Islet precursor cell (in vitro differentiated cells): ENCODE measurements at places on chromosomes 6 and 20.

GRCh38 chr20:5297280-5298004 is 19.3 kb downstream of the PROKR2 start:
- no peak for DNase-seq

DNA sequence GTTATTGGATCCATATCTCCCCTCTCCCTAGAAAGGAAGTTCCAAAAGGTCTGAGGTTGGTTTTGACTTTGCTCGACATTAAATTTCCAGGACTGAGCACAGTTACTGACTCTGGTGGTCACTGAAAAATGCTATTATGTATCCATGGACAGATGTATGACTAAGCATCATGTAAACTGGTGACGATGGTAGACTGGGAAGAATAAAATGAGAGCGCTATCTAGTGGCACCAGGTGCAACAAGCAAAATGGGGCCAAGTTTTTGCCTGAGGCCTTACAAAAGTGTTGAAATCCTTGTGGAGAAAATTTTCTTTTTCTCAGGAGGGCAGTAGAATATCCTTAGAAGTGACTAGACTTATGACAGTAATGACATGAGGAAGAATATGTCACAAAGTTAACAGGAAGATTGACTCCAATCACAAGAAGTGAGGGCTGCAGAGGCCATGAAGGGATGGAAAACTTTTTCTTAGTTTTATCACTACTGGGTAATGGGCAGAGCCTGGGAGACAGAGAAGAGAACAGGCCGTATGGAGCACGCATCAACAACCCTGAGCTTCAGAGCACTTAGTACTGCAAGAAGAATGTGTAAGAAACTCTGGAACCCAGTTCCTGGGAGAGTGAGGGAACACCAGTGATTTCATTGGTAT is 88.9 kb upstream of the ELOVL5 start:
- peak; percentile 62 for DNase-seq

- DNase-seq = peak; percentile 24
Observed at GRCh38 chr20:20286061-20286460, 81.8 kb upstream of the INSM1 start.

GRCh38 chr6:89987140-89987539 is 92.9 kb downstream of the GJA10 start:
- DNase-seq = no peak

DNA sequence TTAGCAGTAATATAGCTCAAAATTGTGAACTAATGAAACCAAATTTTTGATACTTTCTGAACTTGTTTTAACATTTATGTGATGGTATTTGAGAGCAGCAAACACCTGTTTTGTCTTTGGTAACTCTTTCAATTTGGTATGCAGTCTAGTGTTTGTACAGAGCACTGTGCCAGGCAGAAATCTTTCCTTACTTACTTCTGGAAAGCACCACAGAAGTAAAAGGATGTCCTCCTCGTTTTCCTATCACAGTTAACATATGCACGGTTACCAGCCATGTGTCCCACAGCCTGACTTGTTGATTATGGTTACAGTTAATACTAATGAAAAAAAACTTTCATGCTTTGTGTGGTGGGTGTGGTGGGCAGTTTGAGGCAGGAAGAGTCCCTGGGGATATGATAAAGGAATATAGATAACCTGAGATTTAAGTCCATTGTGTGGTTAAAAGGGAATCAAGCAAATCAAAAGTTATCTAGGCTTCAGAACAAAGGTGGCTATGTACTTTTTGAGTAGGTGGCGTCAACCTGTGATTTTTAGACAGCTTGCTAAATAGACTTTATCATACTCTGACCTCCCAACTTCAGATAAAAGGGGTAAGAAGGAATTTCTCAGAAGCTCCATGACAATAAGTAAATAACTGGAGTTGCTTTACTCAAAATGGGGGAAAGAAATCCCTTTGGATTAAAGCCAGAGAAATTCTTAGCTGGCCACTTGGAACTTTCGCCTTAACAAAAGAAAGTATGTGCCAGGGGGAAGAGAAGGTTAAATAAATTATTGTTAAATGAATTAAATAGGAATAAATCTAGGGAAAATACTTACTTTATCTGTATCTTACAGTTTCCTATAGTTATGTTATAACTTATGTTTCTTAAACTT is 20.1 kb upstream of the COL10A1 start:
- no peak for DNase-seq

GRCh38 chr20:40773376-40773775 is 84.3 kb upstream of the MAFB start:
- peak; percentile 30 for DNase-seq

GRCh38 chr20:1538655-1539054 is 18.9 kb downstream of the SIRPD start:
- no peak for DNase-seq

GRCh38 chr20:48682529-48683363 is 145.1 kb downstream of the PREX1 start:
- DNase-seq = no peak

- no peak for DNase-seq
Observed at GRCh38 chr20:23513164-23513563, 22.2 kb downstream of the CST8 start.

GRCh38 chr20:46547995-46548394 is 2.5 kb downstream of the OCSTAMP start:
- DNase-seq = no peak

- no peak for DNase-seq
Observed at GRCh38 chr20:2342243-2342642, 38.5 kb upstream of the TGM6 start.

DNA sequence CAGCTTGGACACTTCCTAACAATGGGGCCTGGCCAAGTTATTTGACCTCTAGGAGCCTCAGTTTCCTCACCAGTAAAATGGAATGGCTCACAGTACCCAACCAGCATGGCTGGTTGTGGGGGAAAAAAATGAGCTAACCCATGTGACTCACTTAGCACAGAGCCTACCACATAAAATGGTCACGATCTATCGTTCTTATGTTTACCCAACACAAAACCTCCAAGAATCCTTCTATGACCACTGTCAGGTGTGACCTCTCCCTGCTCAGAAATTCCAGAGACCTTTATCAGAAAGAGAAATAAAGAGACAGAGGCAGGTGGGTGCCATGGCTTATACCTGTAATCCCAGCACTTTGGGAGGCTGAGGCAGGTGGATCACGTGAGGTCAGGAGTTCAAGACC is 39.4 kb downstream of the BPIFB1 start:
- DNase-seq = no peak

- DNase-seq = no peak
Observed at GRCh38 chr20:33896509-33896908, 85.4 kb downstream of the CHMP4B start.

DNA sequence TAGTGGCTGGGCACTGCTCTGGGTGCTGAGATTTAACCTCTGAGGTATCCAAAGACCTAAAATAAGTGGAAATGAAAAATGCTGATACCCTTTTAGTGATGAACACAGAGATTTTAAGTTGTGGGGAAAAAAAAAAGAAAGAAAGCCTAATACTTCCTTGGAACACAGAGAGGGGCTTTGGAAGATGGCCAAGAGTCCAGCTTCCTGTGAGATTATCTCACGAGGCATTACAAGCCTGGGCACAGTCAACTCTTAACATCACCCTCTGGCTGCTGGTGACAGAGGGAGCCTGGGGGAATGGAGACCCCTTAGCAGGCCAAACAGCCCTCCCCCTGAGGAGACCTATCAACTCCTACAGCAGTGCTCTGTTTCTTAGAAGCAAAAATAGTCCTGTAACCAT is 19.7 kb downstream of the BTN2A1 start:
- no peak for DNase-seq

- DNase-seq = peak; percentile 92
Observed at GRCh38 chr6:107972413-107973096, 14.5 kb upstream of the SEC63 start.

GRCh38 chr6:151475653-151476523 is 17.9 kb upstream of the CCDC170 start:
- DNase-seq = peak; percentile 54

- no peak for DNase-seq
Observed at GRCh38 chr6:139591075-139591865, 216.8 kb upstream of the CITED2 start.

- DNase-seq = no peak
Observed at GRCh38 chr6:23952245-23952644, 173.8 kb upstream of the NRSN1 start.

DNA sequence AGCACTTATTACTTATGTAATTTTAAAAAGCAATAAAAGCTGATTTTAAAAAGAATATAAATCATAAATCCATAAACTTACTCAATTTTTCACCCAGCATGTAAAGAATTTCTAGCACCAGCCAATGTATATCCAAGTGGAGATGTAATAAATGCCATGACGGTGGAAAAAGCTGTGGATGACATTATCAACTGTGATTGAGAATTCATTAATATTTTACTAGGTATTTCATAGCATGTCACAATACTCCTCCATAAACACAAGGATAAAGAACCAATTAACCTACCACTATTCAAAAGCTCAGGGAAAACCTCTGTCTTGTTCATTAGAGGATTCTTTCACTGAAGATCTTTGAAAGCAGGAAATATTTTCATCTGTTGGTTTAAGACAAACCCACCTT is 13.2 kb downstream of the MMS22L start:
- no peak for DNase-seq

GRCh38 chr6:116108836-116109235 is 8.2 kb downstream of the NT5DC1 start:
- no peak for DNase-seq

GRCh38 chr20:43658069-43658722 is 8.7 kb upstream of the MYBL2 start:
- peak; percentile 70 for DNase-seq

DNA sequence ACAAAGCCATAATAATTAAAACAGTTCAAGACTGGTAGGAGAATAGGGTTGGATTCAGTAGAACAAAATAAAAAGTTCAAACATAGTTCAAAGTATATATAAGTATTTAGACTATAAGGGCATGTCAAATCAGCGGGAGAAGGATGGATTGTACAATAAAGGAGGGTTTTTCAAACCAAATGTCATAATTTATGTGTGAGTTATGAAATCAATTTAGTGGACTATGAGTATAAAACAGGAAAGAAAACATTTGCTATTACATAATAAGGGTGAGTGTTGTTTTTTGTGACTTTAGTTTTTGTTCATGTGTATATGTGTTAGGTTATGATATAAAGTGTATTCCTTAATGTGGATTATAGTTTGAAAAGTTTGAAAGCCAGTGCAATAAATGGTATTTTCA is 10.6 kb downstream of the ORC3 start:
- no peak for DNase-seq

- no peak for DNase-seq
Observed at GRCh38 chr20:34876406-34877282, at the start of gene ACSS2. Gene ACSS2, plus strand, starts transcription at chr20:34876612. Its CDS starts 34 bp downstream, at chr20:34876646.

GRCh38 chr6:136945711-136946121 is 23.6 kb downstream of the SLC35D3 start:
- no peak for DNase-seq

DNA sequence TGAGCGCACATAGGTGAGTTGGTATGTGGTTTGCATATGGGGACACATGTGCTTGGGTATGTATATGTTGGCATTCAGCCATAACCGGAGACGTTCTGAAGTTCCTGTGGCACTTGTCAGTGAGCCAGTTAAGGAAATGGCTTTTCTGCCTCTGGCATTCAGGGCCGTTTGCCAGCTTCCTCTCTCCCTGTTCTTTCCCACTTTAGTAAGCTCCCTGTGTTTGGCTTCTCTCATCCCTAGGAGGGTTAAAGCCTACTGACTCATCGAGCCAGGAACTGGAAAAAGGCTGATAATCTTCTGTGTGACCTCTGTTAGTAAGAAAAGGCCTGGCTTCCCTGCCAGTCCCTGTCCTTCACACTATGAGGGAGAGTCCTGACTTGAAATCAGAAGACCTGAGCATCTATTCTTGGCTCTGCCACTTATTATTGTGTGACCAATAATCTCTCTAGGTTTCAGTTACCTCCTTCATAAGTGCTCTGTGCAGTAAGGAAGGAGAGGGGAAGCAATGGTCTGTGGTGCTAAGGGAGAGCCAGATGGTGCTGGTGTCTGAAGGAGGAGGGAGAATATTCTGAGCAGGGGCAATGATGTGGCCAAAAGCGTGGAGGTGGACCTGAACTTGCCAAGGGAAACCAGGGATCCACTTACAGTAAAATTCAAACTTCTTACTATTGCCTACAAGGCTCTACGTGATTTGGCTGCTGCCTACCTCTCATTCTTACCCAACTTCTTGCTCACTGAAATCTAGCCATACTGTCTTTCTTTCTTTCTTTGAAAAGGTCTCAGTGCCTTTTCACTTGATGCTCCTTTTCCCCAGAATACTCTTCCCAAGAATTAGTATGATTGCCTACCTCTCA is 31.4 kb downstream of the ACSS2 start:
- peak; percentile 78 for DNase-seq

GRCh38 chr6:110965629-110966229 is 7.2 kb downstream of the GTF3C6 start:
- no peak for DNase-seq

DNA sequence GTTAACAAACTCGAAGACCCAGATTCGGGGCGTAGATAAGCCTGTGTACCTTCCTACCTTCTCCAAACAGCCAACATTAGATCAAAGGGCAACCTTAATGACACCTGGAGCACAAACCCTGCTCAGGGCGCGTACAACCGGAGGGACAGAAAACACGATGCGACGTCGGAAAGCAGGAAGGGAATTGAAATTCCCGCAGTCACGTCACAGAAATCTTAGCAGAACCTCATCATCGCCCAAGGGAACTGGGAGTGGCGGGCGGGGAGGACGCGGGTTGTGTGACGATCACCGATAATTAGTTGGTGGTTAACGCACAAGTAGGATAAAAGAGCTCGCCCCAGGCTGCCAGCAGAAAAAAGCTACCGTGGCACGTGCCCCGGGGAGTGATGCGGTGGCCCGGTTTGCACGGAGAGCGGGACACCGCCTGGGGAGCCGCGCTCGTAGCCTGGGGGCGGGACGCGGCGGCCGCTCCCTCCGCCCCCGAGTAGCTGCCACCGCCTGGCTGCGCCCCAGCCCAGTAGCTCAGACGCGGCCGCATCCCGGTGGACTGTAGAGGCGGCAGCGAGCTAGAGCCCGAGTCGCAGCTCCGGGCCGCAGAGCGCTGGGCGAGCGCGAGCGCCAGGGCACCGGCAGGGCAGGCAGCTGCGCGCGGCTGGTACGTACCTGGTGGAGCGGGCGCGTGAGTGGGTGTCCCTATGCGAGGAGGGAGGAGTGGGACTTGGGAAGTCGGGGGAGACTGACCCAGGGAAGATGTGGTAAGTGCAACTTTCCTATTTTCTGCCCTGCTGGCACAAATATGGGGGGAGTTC is at the start of gene PKIB:
TSS of gene PKIB (plus strand) at position 525 of the 809 bp plus-strand sequence. CDS start 107,390 bp downstream, outside the sequence.
- peak; percentile 79 for DNase-seq

GRCh38 chr6:33017694-33018353 is 8.4 kb upstream of the HLA-DOA start:
- DNase-seq = no peak

DNA sequence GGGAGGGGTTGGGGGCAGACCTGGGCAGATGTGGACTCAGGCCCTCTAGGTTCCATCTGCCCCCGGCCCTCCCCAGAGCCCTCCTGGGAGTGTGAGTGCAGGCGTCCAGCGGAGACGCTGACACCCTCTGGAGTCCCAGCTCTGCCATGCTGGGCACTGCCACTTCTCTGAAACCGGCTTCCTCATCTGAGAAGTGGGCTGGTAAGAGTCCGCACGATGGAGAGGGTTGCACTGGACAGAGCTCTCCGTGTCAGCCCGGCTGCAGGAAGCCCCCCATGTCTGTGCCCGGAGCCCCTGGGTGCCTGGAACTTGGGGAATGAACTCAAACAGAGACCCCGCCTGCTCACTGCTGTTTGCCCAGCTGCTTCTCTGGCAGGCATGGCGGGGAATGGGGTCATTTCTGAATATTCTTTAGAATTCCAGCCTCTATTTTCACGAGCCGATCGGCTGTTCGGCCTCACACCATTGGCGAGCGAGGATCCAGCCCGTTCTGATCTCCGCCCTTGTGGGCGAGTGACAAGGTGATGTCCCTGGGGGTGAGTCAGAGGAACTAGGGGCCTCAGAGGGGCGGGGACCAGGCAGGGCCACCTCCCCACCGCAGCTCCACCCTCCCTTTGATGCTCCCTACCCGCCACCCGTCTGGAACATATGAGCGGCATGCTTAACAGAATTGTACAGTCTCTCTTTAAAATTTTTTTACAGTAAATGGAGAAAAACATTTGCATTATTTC is 47.8 kb upstream of the GATA5 start:
- peak; percentile 85 for DNase-seq
